Activated naive CD4-positive, alpha-beta T cell (primary cell): ENCODE measurements at places on chromosomes 2 and 18.

DNA sequence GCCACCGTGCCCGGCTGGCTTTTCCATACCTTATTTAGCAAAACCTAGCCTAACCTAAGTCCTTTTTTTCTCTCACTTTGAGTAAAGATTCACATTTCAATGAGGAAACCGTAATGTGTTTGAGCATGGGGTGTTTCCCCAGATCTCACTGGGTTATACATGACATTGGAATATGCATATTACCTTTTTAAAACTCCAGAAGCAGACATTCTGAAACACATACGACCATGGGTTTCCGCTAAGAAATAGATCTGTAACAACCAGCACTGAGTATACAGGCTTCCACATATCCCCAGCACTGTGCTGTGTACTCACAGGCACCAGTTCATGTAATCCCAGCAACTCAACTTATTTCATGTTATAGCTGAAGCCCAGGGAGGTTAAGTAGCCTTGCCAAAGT lies 41.0 kb upstream of the FOSL2 start:
- no peak for DNase-seq

GRCh38 chr18:62812242-62812641 lies 96.9 kb downstream of the PHLPP1 start:
- DNase-seq = no peak

DNA sequence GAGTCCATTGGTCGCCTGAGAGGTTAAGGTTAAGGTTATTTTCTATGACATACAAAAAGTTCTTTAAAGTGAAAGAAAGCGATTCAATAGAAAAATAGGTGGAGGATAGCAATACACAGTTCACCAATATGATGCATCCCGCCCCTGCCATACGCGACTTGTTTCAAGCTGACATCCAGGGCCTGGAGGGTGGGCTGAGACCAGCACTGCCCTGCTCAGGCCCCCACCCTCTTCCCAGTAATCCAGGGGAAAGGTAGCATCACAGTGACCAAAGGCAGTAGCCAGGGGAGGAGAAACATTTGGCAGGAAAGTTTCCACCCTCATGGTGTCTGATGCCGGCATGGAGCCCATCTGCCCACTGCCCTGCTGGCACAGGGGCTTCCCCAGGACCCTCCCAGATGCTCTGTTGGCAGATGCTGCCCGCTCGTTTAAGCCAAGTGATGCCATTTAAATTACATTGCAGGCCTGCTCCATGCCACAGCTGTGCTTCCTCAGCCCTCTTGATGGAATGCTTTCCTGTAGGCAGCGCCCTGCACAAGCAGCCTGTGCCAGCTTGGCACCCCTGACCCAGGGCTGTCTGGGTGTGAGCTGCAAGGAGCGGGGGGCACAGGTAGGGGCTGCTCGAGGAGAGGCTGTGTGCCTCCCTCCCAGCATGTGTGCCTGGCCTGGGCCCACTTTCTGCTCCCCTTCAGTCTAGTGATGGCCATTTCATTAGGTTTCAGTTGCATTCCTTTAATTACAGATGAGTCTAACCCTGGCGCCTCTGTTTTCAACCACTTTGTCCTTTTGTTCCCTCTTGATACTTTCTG lies 10.7 kb upstream of the ANO7 start:
- DNase-seq = no peak

- no peak for DNase-seq
Observed at GRCh38 chr2:215614296-215614695, 178.4 kb upstream of the FN1 start.

DNA sequence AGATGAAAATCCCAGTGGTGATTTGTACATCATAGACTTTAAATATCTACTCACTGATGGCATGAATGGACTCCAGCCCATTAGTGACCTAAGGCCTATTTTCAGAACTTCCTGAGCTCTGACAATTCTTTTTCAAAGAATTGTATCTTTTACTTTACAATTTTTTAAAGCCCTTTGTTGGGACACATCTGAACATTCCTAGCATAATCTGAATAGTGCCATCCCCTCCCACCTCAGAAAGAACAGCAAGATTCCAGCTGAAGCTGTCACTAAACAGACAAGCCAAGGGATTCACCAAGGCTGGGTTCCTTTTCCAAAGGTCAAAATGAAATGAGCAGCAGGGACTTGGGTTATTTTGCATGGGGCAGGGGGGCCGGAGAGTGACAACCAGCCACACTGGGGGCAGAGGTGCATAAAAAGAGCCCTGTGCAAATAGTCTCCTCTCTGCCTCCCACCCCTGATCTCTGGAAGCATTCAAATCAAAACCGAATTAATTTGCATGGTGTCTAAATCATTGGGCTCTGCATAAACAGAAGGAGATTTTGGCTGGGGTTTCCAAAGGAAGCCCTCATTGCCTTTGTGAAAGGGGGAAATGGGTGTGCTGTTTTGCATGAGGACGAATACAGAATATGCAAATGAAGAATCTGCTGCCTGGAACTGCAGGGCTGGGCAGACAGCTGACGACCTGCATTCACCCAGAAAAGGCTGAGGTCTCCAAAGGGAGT lies 17.2 kb downstream of the EPHA4 start:
- DNase-seq = no peak

- DNase-seq = no peak
Observed at GRCh38 chr2:196218106-196218505, 46.7 kb upstream of the STK17B start.

- DNase-seq = no peak
Observed at GRCh38 chr2:37143974-37144373, 12.8 kb downstream of the EIF2AK2 start.
